ENCODE measurements at places on chromosomes 2 and 18.

GRCh38 chr18:24265502-24266064, 126.7 kb downstream of the CABYR start:
- no peak for DNase-seq

- DNase-seq = no peak
Observed at GRCh38 chr18:28511413-28511821, 334.5 kb upstream of the CDH2 start.

DNA sequence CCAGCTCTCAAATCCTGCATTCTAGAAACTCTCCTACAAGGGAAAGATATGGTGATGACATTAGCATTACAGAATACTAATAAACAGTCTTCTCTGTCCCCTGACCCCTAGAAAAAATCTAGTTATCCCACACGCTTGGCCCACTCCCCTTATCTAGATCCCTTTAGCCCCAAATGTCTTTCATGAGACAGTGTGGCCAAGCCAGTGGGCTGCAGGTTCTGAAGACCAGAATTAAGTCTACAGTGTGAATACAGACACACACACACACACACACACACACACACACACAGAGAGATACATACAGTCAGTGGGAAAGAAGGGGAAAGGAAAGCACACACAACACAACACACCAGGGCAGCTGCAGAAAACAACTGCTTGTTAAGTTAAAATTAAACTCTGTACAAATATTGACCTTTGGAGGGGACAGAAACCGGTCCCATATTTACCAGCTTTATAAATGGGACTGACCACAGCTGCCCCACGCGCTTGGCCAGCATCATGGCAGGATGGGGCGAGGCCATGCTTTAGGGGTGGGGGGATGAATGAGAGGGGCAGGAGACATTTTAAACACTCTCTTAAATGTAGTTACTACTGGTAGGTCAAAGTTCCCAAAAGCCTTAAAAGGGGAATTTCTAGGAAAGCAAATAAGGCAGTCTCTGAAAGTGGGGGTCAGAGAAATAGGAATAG, 49.1 kb downstream of the NHEJ1 start:
- DNase-seq = no peak

DNA sequence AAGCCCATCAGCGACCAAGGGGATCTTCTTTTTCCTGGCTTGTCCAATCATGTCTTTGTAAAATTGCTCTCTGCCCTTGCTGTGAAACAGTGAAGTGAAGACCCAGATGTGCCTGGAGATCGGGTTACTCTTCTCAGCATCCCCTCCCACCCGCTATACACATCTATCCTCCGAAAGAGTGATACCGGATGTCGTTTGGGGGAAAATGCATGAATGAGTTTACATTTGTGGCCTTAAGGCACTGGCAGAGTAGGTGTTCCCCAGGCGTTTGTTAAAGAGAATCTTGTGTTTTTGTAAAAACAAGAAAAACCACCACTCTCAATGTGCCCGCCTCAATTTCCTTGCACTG, 528.3 kb downstream of the CMPK2 start:
- no peak for DNase-seq

- no peak for DNase-seq
Observed at GRCh38 chr18:48860269-48861180, 90.2 kb downstream of the SMAD7 start.

DNA sequence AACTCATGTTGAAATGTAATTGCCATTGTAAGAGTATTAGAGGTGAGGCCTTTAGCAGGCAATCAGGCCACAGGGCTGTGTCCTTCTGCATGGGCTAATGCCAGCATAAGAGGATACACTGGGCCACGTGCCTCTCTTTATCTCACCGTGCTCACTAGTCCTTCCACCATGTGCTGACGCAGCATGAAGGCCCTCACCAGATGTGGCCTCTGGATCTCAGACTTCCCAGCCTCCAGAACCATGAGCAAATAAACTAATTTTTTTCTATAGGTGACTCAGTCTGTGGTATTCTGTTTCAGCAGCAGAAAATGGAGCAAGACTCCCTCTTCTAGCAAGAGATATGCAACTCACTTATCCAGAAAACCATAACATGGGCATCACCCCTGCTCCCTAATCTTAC, 149.7 kb upstream of the ZNF236 start:
- no peak for DNase-seq

DNA sequence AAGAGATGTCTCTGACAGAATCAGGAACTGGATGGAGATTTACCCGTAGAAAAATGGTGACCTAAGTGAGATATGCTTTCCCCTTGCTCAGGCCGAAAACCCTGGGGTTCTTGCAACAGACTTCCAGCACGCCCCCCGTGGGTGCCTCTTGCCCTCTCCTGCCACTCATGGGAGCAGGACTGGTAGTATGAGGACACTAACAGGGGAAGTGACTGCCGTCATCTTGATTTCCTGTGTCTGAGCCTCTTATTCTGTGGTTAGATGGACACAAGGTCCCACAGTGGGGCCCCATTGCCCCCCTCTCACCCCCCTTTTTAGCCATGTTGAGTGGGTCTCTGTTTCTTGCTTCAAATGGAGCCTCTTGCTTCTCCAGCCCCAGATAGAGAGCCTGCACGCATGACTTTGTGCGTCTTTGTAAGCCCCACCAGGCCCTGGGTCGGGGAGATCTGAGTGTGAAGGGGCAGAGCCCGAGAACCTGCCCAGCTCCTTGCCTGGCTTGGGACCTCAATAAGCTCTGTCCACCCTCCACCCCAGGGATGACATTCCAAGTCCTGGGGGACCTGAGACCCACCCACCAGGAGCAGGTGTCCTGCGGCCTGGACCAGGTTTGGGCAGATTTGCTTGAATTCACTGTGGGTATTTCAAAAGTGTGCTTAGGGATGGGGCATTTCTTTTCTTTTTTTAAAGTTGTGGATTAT, 12.6 kb downstream of the GNLY start:
- DNase-seq = no peak

- no peak for DNase-seq
Observed at GRCh38 chr2:179051250-179051649, 1.3 kb upstream of the CCDC141 start.

DNA sequence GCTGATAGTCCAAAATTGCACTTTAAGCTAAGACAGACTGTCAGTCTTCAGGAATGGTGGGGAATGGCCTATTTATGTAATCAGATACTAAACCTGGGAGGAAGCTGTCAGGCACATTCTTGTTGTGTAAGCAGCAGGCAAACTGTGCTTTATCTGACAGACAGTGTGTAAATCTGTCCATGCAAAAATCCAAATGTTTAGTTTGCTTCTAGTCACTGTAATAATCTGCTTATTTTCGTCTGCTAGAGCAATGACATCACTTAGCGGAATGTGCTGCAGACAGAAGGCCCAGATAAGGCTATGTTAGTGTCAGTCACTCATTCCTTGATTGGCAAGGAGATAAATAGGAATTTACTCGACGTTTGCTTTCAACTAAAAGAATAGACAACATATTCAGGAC, 263.5 kb downstream of the ZNF407 start:
- no peak for DNase-seq

GRCh38 chr2:128646091-128646490, 327.4 kb upstream of the HS6ST1 start:
- DNase-seq = no peak

Measured in memory B cell (primary cell).